CD4-positive, alpha-beta T cell treated with Interleukin-15 for 4 hours (primary cell): ENCODE measurements at places on chromosomes 4 and X.

- DNase-seq = no peak
These were observed 28.2 kb downstream of the IRF2 start for GRCh38 chr4:184446132-184446658.

GRCh38 chr4:119955256-119955655 is 111.4 kb downstream of the MAD2L1 start:
- DNase-seq = no peak

DNA sequence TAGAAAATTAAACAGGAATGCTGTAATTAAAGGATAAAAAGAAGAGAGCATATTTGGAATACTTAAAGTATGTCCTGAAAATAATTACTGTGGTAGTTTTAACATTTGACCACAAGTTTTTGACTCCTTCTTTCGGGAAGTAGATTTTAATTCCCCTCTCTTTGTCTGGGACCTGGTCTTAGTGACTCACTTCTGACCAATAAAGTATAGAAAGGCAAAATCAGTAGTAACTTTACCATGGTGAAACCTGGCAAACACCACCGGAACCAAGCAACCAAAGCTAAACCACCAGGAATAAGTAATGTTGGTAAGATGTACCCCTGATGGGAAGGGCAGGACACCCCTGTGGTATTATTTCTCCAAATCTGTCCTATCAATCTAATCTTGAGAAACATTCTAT is 314.8 kb downstream of the PDHA2 start:
- no peak for DNase-seq

- no peak for DNase-seq
These were observed 607.8 kb downstream of the FSTL5 start for GRCh38 chr4:161555689-161556660.

- no peak for DNase-seq
These were observed 40.5 kb downstream of the CLDN34 start for GRCh38 chrX:10007621-10008020.

- DNase-seq = no peak
These were observed 73.0 kb upstream of the WDFY3 start for GRCh38 chr4:85039526-85039925.

DNA sequence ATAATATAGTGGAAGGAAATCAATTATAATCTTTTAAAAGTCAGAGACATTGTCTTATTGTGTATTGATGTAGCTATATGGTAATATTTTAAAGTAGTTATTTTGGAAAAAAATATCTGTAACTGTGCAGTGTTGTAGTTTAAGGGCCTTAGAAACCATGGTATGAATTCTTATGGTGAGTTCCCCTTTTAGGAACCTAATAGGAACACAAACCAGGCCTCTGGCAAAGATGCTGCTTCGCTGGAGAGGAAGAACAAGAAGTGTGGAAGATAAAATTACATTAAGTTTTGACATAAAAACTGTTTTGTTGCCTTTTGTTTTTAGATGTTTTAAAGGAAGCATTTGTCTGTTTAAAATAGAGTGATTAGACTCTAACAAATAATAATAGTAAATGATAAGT is 10.9 kb upstream of the TMPRSS11D start:
- no peak for DNase-seq

DNA sequence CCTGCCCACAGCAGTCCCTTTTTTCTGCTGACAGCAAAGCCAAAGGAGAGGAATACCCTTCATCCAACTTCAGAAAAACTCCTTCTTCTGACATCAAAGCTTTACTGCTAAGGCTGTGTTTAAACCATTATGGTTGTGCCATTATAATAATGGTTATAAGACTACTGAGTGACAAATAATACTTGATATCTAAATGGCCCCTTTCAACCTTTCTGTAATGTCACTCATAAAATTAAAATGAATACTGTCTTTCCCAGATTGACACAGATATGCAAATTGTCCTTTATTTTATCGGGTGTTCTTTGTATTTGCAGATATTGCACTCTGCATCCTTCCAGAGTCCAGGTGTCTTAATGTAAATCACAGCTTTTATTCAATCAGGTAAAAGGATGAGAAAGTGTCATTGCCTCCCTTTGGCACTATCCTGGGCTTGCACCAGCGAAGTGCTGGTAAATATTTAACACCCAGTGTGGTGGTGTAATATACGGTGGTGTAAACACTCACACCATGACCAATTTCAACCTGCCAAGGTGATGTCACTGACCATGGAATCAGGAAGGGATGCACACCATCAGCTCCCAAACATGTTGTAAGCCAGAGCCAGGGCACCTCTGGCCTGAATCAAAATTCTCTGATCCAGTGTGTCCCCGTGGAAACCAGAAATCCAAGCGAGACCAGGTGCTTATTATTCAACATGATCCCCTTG is 139.4 kb upstream of the TENM3 start:
- no peak for DNase-seq

DNA sequence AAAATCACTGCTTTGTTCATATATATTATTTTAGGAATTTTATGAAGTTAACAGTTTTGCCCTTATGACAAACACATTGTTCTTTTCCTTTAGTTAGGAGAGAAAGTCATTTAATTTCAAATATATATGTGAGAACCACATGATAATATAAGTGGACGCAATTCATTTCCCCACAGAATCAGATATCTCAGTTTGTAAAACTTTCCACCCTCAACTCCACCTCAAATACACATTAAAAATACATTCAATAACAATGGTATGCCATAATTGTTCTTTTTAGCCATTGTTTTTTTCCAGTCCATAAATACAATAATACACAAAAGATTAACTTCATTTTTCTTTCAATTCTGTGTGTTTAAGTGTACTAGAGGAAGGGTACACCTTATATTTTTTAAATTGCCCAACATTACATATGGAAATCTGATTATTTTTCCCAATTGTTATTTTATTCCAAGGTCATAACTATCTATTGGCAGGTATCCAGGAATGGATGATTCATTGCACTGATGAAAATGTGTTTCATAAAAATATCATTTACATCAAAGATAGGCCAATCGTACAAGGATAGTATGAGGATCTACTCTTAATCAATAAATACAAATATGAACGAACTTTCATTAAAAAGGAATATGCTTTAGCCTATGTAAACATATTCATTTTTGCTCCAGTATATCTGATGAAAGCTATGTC is 125.0 kb downstream of the PPP3CA start:
- DNase-seq = no peak

DNA sequence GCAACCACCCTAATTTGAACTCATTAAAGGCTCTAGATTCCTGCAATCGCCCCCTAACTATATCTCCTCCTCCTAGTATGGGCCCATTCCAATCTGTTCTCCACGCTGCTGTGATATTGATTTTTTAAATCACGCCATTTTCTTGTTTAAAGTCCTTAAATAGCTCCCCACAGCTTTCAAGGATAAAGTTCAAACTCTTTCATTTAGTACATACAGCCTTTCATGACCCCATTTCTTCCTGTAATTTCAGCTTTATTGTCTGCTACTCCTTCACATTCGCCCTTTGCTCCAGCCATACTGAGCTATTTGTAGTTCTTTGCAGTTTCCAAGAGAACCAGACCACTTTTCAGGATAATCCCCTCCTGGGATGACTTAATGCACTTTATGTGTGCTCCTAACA is 118.5 kb downstream of the GC start:
- DNase-seq = no peak

GRCh38 chr4:139915037-139915436 is 238.9 kb downstream of the MAML3 start:
- DNase-seq = no peak

GRCh38 chrX:136380010-136380769 is 79.4 kb downstream of the ADGRG4 start:
- DNase-seq = no peak

- no peak for DNase-seq
These were observed 55.4 kb downstream of the HADH start for GRCh38 chr4:108044951-108045686.

GRCh38 chr4:121073004-121073435 is 685 bp upstream of the NDNF start:
- no peak for DNase-seq

DNA sequence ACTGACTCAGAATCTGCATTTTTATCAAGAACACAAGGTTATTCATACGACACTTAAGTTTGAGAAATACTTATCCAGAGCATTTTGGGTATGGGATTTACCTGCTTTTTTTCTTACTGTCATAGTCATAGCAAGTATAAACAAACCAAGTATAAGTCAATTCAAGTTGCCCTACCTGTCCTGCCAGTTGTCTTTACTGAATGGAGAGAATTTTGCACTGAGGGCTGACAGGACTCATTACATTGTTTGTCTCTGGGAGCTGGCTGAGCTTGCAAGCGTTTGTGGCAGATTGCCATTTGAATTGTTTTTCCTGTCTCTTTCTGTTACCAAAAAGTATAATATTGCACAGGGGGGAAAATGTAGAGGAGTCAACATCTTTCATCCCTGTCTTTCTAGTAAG is 278.9 kb upstream of the MAGEC2 start:
- DNase-seq = no peak

- DNase-seq = no peak
These were observed 268.9 kb downstream of the ASMT start for GRCh38 chrX:1883772-1884171.

GRCh38 chrX:39639871-39640270 is 457.9 kb downstream of the BCOR start:
- no peak for DNase-seq

- DNase-seq = no peak
These were observed 157.8 kb downstream of the SOWAHB start for GRCh38 chr4:76740192-76740591.

DNA sequence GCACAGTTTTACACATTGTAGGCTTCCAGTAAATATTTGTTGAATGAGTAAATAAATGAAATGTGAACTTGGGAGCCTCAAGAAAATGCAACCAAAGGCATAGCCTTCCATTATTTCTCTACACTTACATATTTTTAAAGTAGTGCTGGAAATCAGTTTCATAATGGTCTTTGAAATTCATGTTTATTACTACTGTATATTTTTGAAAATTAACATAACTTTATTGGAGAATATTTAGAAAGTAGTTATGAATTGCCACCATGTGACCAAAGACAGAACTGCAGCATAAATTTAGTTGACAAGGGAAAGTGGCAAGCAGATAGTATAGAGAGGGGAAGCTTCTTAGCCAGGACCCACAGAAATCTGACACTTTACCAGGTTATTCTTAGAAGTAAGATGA is 6.4 kb downstream of the TCEAL8 start:
- DNase-seq = peak; percentile 20

GRCh38 chr4:125344198-125344597 is 29.4 kb downstream of the FAT4 start:
- no peak for DNase-seq

DNA sequence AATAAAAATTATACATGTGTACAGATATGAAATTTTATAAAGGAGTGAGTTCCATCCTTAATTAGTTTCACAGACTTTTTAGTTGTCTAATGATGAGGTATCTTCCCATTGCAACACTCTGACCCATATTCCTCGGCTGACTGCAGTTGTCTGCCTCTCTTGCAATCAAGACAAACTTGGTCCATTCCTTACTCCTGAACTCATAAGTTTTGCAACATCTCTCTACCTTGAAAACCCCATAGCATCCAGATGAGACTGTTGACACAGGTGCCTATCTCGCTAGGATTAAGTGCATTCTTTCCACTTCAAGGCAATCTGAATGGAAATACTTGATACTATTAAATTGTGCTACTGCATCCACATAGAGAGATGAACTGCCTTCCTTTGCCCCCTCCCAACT is 2.3 kb downstream of the XKRX start:
- DNase-seq = no peak

- DNase-seq = no peak
These were observed 1210.6 kb upstream of the PABPC4L start for GRCh38 chr4:135412213-135412612.

- no peak for DNase-seq
These were observed 140.0 kb downstream of the FMR1NB start for GRCh38 chrX:148120999-148121623.

DNA sequence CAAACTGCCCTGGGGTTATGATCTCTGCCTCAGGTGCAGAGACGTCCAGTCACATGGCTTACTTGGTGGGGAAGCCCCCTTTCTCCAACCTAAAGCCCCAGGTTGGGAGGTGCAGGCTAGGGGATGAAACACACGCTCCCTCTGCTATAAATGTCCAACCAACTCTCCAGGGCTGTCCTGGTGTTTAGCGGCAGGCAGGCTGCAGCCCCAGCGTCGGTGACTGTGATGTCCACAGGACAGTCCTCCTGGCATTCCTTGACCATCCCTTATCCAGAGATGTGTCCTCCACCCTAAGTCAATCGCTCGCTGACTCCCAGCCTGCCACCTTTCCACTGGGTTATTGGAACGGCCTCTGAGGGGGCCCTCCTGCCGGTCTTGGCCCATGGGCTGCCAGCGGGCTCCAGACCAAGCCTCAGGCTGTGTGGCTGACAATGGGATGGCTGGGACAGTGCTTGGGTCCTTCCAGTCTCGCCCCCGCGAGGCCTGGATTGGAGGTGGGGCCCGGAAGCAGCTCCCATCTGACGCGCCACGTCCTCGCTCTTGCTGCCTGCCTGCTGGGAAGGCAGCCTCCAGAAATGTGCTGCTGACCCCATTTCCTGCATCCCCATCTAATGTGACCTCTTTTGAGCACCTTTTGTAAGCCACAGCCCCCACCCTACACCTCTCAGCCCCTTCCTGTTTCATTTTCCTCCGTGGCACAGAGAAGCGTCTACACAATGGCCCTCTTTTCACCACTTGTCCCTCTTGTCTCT is 60.8 kb upstream of the ADRA2C start:
- DNase-seq = no peak

GRCh38 chrX:34503119-34503518 is 154.0 kb downstream of the TMEM47 start:
- DNase-seq = no peak

GRCh38 chr4:188316391-188316790 is 177.2 kb downstream of the TRIML1 start:
- DNase-seq = no peak

DNA sequence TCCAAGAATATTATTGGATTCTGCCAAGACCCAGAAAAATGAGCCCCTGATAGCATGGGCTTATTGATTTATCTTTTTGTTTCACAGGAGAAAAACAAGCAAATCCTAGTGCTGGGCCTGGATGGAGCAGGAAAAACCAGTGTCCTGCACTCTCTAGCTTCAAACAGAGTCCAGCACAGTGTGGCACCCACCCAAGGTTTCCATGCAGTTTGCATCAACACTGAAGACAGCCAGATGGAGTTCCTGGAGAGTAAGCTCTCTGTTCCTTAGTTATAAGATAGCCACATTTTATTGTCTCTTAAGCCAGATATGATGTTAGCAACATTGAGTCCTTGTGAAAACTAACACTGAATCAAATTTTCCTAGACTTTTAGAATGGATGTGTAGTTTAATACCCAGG is 5.5 kb downstream of the ARL9 start:
- DNase-seq = no peak
